ENCODE measurements at places on chromosomes 7 and 10. TPM values are rescaled to one million over a fixed set of nuclear protein-coding genes. Genes with fewer than 3 reads are reported as not detected.

- no peak for DNase-seq
Measured at GRCh38 chr7:124443762-124444161, 321.8 kb downstream of the GPR37 start.

Gene LDB3
- total RNA-seq = 723 TPM

DNA sequence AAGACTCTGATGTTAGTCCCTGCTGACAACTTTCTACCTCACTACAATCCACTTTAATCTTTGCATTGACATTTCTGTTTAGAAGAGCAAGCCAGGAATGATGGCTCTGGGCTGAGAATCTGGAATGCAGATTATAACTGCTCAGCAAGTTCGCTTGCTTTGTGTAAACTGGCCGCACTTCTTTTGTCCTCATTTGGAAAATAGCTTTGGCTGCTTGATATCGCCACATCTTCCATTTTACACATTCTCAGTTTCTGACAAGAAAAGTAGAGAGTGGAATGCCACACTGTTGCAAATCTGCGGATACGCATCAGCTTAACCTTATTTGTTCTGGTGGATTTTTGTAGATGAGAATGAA is 429.8 kb downstream of the KCNMA1 start:
- DNase-seq = no peak

DNA sequence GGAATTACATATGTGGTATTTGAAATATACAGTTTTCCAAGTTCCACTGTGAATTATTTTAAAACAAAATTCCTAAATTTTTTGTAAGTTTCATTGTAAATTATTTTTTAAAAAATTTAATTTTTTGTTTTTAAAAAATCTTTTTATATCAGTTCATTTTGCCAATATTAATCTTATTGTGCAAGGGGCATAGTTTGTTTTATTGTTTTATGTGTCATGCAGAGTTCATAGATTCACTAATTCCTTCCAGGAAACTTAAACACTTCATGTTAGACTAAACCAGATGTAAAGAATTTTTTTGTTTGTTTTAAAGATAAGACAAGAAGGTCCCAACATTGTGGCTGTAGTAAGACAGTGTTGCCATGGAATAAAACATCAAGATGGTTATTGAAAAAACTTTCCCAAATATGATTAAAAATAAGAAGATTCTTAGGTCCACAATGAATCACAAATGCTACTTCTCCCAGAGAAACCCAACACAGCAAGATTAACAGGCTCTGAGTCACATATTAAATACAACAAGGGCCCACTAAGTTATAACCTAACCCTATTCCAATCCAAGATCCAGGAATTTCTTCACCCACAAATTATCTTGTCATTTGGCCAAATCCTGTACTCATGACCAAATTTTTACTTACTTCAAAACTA is 464.7 kb upstream of the IGFBP3 start:
- no peak for DNase-seq

Gene SFRP5
- total RNA-seq = not detected

- DNase-seq = no peak
Measured at GRCh38 chr10:104479906-104480593, 126.4 kb downstream of the CFAP58 start.

- DNase-seq = no peak
Measured at GRCh38 chr10:2340831-2341647, 603.7 kb upstream of the ADARB2 start.

Gene GJD4
- not detected for total RNA-seq

Gene ANXA8
- total RNA-seq = not detected

Gene BLOC1S2
- total RNA-seq = 89.0 TPM

DNA sequence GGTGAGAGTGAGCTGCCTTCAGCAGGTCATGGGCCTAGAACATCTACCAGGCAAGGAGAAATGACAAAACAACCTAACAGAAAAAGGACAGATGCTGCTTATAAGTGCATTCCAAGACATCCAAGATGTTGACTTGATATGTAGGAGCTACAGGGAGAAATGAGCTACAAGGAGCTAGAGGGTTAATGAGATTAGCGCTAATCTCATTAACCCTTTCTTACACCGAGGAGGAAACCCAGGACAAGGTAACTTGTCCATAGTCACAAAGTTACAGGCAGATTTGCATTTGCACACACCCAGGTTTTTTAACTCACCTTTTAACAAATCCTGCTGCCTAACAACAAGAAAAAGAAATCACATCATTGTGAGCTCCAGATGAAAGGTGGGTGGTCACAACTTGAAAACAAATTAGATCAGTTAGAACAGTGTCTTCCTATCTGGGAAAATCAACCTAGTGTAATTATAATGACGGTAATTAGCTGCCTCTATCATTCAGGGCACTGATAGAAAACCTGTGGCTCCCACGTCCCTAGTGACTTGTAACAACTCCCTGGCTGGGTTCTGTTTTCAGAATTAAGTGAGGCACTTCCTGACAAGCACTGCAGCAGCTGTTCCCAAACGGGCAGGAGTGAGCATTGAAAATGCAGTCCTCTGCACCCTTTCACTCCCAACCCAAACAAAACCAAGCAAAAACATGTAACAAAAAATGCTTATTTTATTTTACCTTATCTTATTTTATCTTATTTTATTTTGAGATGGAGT is 5.7 kb downstream of the KIAA1549 start:
- no peak for DNase-seq

Gene NXPH1
- not detected for total RNA-seq

Gene SUPV3L1
- total RNA-seq = 56.4 TPM

Gene LLCFC1
- not detected for total RNA-seq

DNA sequence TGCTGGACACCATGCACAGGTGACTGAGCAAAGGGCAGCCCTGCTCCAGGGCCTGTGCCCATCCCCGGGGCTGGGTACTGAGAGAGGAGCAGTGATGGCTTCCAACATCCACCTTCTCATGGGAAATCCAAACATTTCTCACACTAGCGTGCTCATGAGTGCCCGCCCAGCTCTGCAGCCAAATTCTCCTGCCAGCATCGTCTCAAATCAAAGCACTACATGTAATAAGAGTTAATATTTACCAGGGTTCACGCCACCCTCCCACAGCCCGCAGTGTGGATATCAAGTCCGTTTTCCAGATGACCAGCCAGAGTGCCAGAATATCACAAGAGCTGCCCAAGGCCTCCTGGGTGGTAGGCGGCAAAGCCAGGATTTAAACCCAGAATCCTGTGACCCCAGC is 12.1 kb downstream of the IL15RA start:
- no peak for DNase-seq

DNA sequence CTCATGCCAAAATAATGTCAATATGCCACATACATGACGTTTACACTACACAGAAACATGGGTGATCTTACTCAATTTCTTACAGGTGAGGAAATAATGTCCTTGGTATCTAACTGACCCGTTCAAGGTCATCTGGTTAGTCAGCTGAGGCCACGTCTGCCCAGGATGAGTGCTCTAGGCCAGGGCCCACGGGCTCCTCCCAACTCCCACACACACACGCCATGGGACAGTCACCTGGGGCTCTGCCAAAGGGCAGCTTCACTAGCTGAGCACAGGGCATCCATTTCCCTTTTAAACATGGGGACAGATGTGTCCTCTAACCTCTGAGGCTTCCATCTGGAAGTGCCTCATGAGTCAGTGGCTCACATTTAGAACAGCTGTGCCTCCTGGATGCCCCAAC is 123.9 kb downstream of the TNS3 start:
- peak; percentile 96 for DNase-seq

DNA sequence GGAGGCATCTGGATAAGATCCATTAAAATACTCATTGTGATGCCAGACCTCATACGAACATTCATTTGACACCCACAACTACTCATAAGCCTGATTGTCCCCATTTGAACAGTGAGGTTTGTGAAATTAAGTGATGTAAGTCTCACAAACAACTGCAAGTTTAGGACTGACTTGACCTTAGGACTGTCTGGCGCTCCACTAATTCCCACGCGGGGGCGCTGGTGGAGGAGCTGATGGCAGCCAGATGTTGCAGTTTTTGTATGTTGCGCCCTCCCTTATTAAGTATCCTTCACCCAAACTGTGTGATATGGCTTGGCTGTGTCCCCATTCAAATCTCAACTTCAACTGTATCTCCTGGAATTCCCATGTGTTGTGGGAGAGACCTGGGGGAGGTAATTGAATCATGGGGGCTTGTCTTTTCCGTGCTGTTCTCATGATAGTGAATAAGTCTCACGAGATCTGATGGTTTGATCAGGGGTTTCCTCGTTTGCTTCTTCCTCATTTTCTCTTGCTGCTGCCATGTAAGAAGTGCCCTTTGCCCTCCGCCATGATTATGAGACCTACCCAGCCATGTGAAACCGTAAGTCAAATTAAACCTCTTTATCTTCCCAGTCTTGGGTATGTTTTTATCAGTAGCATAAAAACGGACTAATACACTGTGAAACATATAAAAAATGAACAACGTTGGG is 20.3 kb upstream of the TIAL1 start:
- DNase-seq = peak; percentile 58

All from psoas muscle (tissue), 8 donors.